ENCODE measurements at places on chromosomes 7 and 10.

- no peak for DNase-seq
Measured at GRCh38 chr7:127366680-127367079, 25.8 kb downstream of the ZNF800 start.

GRCh38 chr10:92126100-92126650 lies 164.7 kb downstream of the CPEB3 start:
- no peak for DNase-seq

DNA sequence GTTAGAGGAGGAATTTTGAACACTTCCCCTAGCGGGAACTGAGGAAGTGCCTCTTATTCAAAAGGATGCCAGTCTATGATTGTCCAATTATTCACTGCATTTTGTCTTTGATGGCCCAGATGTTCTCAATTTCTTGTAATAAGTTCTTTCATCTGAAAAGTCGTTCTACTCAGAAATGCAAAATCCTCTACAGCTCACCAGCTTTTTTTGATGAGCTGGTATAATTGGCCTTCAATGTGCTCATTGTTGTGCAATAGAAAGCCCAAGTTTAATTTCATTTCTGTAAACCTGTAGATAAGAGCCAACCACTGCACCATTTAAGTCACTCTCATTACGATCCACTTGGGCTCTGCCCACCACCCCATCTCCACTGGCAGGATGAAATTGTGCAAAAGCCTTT lies 978.7 kb upstream of the AUTS2 start:
- DNase-seq, result no peak

GRCh38 chr10:98666276-98666675 lies 219.5 kb upstream of the HPS1 start:
- DNase-seq, result no peak

DNA sequence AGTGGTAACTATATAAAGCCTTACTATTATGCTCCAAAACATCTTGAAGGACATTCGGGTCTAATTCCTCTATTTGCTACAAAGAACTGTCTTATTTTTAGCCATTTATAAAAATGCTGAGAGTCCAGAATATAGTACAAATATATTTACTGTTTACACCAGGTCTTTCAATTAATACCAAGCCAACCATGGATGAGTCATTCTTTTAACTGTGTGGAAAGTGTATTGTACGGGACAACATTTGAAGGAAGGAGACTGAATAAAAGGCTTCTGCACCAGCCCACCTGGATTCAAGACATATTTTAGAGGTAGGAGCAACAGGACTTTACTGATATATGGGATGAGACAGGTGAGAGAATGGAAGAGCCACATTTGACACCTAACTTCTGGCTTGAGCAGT lies 35.4 kb downstream of the MASTL start:
- DNase-seq, result no peak

- DNase-seq, result no peak
Measured at GRCh38 chr10:36141856-36142560, 499.9 kb upstream of the FZD8 start.

DNA sequence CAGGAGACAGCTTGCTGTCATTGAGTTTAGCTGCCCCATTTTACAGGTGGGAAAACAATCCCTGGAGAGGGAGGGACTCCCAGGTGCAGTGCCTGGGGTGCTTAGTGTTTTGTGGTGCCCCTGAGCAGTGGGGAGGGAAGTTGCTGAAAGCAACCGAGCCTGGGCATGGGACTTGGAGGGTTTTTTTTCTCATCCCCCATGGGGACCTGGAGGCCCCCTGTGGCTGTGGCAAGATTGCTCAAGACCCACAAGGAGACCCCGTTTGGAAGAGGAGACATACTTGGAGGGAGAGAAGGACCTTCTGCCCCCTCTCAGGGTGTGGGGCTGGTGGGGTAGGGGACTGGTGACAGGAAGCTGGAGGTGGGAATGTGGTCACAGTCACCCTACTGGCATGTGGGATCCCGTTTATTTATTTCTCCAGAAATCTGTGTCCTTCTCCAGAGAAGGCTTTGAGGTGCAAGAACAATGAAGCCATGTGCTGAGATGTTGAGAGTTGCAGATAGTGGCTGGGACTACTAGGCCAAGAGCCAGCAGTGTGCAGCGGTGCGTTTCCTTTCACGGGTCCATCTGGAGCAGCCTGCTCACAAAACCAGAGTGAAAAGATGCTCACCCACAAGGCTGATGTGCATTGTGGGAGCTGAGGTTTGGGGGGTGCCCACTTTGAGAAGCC lies 21.5 kb downstream of the ZMIZ1 start:
- DNase-seq, result no peak

- no peak for DNase-seq
Measured at GRCh38 chr10:5959581-5960069, 17.7 kb downstream of the IL15RA start.

DNA sequence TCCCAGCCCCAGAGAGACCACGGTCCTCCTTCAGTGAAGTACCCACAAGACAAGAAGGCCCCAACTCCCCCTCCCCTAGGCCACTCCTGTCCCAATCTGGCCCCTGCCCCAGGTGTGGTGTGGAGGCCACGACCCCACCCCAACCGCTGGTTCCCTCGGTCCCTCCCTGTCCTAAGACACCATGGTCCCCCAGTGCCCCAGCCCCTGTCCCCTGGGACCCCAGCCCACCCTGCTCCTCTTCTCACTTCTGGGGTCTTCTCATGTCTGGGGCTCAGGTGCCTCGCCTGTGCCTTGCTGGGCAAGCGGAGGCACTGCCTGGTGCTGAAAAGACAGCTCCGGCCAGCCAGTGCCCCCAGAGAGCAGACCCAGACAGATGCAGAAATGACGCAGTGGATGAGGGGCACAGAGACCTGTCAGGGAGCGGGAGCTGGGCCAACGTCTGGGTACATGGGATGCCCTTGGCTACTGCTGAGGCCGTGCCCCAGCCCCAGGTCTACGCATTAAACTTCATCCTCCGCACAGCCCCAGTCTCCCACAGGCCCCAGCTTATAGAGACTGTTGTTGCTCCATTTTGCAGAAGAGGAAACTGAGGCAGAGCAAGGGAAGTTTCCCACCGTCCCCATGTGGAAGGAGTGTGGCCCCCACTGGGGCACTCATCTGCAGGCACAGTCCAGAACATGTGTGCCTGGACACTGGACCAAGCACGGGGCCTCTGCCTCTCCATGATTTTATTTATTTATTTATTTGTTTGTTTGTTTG lies 14.8 kb downstream of the GRIFIN start:
- no peak for DNase-seq

GRCh38 chr10:68732651-68733050 lies 11.6 kb downstream of the CCAR1 start:
- DNase-seq, result no peak

DNA sequence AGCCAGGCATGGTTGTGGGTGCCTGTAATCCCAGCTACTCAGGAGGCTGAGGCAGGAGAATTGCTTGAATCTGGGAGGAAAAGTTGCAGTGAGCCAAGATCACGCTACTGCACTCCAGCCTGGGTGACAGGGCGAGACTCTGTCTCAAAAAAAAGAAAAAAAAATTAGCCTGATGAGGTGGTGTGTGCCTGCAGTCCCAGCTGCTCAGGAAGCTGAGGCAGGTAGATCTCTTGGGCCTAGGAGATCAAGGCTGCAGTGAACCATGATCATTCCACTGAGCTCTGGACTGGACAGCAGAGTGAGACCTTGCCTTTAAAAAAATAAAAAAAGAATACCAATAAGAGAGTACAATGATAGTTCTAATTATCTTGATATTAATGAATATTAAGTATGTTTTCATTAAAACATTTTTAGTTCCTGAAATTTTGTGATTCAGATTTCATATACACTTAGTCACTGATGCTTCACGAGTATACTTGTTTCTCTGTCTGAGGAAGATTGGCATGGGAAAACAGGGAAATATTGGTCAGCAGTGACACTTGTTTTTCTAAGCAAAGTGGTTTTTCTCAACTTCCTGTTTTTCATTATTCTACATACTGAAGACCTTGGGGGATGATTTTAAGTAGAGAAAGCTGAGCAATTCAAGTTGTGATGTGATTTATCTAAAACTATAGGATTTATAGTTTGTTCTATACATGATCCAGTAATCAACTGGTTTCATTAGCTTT lies 76.8 kb downstream of the ADK start:
- DNase-seq, result no peak

- no peak for DNase-seq
Measured at GRCh38 chr7:121401896-121402295, 5.8 kb upstream of the FAM3C start.

- no peak for DNase-seq
Measured at GRCh38 chr10:71520042-71520441, 123.3 kb downstream of the CDH23 start.
